Urothelium cell line (cell line): ENCODE measurements at places on chromosomes 1 and 21.

DNA sequence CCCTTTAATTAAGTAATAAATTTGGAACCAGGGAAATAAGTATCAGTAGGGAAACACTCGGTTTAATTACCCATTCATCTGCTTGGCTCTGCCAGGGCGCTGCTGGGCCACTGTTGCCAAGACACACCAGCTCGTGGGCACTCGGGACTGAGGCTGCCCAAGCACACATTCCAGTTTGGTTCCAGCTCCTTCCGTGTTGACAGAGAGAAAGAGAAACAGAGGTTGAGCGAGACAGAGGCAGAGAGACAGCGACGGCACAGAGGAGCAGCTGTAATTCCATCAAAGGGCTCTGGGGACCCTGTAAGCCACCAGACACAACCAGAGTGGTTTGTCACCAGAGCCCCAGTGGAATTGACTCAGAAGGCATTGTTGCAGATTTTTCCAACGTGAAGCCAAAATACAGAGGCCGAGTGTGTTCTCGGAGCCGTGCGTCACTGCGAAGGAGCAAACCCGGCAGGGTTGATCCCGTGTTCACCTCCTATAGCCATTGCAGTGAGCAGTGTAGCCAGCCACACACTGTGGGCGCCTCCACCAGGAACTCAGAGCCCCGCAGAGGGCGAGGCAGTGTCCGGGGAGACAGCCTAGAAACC lies 33.5 kb downstream of the SYF2 start:
- DNase-seq: peak; percentile 35

- DNase-seq: no peak
Measured at GRCh38 chr1:193538680-193539079, 352.3 kb upstream of the B3GALT2 start.

DNA sequence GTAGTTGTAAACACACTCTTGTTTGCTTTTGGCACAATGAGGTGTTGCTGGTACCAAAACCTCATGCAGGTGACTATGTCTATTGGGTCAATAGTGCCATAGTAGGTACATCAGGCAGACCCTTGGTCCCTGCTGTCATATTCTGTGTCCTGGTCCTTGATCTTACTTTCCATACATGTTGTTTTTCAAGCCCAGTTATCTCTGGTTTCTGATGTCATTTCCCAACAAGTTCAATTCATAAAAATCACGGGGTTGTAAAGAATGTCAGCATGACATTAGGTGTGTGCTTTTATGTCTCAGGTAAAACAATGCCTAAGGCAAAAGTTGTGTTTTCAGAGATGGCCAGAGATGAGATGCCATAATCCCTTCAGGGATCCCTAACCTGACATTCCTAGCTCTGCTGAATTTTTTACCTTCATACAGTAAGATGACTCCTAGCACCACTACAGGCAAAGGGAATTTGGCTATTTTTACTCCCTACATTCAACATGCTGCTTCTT lies 390.3 kb upstream of the PKN2 start:
- DNase-seq: no peak

DNA sequence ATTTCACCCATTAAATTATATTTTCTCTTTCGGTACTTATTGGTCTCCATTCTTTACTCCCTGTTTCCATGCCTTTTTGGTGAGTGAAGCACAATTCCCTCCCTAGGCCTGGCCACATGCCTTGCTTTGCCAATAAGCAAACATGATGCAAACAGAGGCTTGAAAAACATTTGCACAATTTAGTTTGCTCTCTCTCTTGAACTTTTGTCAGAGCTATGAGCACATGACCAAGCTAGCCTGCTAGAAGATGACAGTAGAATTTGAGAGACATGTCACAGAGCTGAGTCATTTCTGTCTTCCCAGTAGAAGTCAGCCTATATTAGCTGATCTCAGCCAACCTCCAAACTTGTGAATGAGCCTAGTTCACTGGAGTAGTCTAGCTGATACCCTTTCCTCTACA lies 24.6 kb downstream of the ANGPTL3 start:
- peak; percentile 53 for DNase-seq

- DNase-seq: no peak
Measured at GRCh38 chr1:247322849-247323586, 8.6 kb downstream of the ZNF496 start.

- DNase-seq: no peak
Measured at GRCh38 chr1:208841436-208841835, 597.3 kb upstream of the PLXNA2 start.

DNA sequence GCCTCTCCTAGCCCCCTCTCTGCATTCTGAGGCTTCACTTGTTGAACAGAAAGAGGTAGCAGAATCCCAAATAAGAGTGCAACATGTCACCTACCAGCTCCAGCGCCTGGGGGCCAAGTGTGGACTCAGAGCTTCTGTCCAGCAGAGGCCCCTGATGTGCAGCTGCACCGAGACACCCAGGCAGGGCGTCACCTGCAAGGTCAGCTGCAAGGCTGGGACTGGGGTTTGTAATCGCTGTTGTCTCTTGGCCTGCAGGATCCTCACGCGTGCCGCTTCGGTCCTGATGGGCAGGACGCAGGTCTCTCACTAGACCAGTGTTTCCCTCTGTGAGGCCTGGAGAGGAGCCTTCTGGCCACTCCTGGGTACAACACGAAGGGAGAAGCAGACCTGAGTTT lies 4.3 kb upstream of the SLX9 start:
- no peak for DNase-seq

DNA sequence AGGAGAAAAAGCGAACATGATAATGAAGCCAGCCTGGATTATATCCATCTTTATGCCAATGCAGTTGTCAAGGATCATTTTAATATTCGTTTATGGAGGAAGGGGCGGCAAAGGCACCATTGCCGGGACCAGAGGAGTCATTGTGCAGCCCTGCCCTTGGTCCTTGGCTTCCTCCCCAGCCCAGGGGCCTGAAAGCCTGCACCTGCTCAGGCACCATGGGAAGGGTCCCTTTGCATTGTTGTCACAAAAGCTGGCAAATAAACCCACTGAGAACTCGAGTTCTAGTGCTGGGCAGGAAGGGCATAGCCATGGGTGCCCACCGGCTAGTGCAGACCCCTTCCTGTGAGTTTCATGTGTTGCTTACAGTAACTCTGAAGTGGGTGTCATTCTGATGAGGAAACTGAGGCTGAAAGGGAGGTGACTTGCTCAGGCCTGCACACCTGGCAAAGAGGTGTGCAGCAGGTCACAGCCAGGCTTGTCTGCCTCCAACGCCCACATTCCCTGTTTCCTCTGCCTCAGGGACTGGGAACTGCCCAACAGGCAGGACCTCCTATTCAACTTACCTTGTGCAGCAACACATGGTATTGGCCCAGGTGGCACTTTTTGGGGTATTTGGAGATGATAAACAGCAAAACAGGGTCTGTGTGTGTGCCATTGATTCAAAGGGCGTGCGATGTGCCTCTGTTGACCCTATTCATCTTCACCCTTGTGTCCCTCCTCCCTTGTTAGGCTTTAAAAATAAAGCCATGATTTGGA lies 84.6 kb downstream of the MAN1C1 start:
- no peak for DNase-seq

DNA sequence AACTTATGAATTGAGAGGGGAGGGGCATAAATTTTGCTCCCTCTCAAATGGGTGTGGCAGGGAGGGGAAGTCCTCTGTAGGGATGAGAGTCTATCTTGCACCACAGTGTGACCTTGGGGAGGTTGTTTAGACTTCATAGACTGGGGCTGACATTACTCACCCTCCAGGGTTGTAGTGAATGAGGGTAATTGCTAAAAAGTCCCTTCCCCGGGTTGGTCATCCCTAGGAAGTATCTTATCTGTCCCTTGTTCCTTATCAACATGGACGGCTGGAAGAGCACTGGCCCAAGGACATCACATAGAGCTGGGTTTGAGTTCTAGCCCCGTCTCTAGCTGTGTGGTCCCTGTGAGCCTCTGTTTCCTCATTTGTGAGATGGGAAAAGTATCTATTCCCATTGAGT lies 52.4 kb upstream of the SLC2A1 start:
- DNase-seq: no peak

- DNase-seq: no peak
Measured at GRCh38 chr1:176178316-176178715, 28.8 kb downstream of the COP1 start.

GRCh38 chr1:7405844-7406500 lies 365.1 kb upstream of the VAMP3 start:
- DNase-seq: no peak

DNA sequence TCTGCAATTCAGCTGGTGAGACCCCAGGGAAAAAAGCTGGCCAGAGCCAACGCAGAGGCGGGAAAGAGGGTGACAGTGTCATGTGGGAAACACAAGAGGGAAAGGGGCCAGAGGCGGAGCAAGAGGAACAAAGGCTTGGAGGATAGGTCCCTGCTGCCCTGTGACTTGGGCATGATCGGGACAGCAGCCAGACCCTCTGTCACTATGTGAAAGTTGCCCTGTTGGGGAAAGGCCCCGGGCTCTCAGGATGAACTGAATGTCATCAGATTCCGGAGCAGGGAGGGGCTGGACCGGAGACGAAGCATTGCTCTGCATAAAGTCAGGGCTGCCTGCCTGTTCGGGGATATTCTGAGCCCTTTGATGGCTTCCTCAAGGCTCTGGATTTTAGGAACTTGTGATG lies 5.7 kb upstream of the ELF3 start:
- no peak for DNase-seq

DNA sequence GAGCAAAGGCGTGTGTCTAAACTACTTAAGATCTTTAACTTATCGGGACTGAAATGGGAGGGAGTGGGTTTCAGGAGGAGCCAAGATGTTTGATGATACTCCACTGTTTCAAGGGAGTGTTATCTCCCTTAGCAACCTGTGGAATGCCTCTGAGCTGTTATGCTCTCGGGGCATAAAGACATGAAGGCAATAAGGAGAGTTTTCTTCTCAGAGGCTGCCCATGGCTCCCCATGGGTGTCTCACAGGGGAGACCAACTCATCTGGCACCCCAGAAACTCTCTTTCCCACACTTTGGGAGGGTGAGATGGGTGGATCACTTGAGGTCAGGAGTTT lies 130.0 kb downstream of the LIPI start:
- no peak for DNase-seq

DNA sequence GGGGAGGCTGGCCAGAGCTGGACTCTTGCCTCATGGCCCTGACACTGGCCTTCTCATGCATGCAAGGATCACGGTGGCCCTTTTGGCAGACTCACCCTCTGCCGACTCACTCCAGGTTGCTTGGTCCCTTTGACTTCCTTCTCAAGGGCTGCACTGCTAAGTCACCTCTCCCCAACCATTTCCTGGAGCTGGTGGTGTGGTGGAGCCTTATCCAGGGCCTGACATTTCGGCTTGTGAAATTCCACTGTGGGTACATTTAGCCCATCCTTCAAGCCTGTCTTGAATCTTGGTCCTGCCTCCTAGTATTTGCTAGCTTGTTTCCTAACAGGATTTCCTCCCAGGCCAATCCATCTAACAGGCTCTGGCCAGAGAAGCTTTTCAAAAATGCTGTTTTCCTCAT lies 52.6 kb upstream of the JUN start:
- no peak for DNase-seq

DNA sequence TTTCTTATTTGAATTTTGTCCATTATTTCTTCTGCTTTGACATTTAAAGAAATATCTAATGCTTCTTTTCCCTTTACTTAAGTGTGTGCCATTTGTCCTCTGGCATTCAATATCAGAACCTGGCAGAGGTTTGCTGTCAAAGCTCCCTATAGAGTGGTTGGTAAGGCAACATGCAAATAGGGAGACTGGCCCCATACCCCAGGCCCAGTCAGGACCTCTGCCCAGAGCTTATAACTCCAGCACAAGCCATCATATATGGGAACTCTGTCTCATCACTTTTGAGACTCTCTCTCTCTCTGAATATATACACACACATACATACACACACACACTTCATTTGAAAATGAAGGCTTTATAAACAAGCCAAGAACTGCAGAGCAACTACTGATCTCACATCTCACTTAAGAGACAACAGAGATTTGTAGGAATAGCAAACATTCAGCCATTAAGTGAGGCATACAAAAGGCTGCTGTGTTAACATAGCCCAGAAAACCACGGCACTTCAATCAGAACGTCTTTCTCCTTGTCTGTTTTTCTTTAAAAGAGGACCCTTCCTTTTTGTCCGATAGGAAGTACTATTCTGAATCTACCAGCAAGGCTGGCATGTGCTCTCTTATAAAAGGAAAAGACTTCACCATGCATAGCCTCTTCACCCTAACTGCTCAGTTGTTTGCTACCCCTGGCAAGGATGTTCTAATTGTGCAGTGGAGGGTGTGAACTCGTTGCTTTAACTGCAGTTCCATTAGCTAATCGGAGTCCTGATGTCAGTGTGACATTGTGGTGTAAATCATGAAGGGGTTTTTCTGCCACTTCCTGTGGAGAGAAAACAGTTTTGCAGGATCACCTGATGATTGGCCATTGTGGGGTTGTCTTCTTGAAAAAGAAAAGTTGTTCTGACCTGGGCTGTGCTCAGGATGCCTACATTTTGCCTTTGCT lies 101.7 kb downstream of the NR5A2 start:
- DNase-seq: no peak

DNA sequence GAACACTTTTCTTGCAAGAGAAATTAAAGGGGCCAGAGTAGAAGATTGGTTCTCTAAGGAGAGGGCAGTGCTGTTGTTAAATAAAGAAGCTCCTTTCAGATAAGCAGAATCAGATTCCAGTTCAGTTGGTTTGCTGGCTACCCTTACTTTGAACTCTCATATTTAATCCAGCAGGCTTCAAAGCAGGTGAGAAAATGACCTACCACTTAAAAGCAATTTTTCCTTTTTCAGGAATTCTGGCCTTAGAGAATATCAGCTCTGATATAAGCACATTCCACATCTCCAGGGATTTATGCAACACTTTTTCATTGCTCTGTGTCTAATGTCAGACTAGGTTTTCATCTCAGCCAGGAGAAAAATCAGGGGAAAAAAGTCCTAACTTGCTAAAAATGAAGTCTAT lies 28.7 kb downstream of the WNT2B start:
- DNase-seq: no peak

- DNase-seq: peak; percentile 47
Measured at GRCh38 chr1:153805042-153805745, 30.0 kb downstream of the SLC27A3 start.

GRCh38 chr1:52479076-52479475 lies 73.8 kb downstream of the TUT4 start:
- no peak for DNase-seq

DNA sequence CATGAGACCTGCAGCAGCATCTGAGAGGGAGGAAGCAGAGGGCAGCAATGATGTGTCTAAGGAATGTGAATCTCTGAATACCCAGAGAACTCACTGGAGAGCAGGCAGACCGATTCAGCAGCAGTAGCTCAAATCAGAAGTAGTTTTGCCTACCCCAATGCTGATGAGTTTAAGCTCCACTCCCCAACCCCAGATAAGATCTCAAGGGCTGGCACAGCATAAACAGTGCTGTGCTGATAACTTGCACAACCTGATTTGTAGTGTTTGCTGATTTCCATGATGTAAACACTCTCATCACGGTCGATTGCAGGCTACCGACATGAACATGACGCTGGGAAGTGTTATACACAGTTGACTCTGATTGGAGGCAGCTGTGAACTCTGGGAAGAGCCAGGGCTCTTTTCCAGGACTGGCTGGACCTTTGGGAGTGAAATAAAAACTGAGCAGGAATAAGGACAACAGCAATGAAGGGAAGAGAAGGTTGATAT lies 11.2 kb upstream of the HMGCS2 start:
- no peak for DNase-seq

- DNase-seq: no peak
Measured at GRCh38 chr1:80894921-80895320, 905.8 kb upstream of the ADGRL2 start.
